Iris pigment epithelial cell (primary cell): ENCODE measurements at places on chromosomes 2 and 18.

- DNase-seq, result no peak
Observed at GRCh38 chr18:31015715-31016434, 26.7 kb downstream of the DSC3 start.

GRCh38 chr18:35241448-35241804 lies 592 bp downstream of the ZNF397 start:
- no peak for DNase-seq

DNA sequence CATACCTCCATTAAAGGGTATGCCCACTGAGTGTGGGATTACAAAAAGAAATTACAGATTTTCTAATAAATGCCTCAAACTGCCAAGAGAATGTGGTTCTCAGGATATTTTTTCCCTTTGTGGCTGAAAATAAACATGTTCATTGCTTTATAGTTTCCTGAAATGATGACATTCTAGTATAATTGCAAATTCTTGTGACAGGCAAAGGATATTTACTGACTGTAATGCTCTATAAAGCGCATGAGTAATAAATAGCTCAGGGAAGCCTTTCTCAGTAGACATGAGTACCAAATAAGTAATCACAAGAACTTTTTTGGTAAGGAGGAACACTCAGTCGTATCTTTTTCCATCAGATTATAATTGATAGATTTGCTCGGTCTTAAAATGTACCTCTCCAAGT lies 72.3 kb downstream of the FTCDNL1 start:
- no peak for DNase-seq

- no peak for DNase-seq
Observed at GRCh38 chr18:23077493-23078256, 57.6 kb upstream of the CABLES1 start.

GRCh38 chr2:202479090-202479489 lies 103.0 kb downstream of the BMPR2 start:
- DNase-seq, result no peak
